Globus pallidus (tissue), 1 donor: ENCODE measurements at places on chromosomes 3 and 15.

- peak; percentile 27 for DNase-seq
Measured at GRCh38 chr3:79521221-79521848, 246.5 kb downstream of the ROBO1 start.

GRCh38 chr15:91468871-91469580, 369.0 kb downstream of the SV2B start:
- no peak for DNase-seq

DNA sequence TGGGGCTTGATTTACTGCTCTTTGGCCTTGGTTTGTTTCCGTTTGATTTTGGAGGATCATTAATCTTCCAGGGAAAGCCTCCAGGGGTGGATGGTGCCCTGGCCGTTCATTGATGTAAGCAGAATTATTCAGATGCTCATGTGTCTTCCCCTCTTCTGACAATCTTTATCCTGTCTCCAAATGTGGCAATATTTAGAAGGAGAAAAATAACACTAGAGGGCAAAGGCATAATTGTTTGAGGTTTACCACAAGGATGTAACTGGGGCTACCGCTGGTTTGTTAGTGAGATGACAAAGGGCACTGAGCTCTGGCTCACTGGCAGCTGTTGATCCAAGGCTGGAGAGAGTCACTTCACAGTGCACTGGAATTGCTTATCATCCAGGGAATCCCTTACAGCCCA, 18.2 kb upstream of the PLCL2 start:
- DNase-seq = no peak

GRCh38 chr3:32880225-32880624, 62.4 kb downstream of the TRIM71 start:
- DNase-seq = no peak

- no peak for DNase-seq
Measured at GRCh38 chr3:18669374-18669773, 244.2 kb upstream of the SATB1 start.

DNA sequence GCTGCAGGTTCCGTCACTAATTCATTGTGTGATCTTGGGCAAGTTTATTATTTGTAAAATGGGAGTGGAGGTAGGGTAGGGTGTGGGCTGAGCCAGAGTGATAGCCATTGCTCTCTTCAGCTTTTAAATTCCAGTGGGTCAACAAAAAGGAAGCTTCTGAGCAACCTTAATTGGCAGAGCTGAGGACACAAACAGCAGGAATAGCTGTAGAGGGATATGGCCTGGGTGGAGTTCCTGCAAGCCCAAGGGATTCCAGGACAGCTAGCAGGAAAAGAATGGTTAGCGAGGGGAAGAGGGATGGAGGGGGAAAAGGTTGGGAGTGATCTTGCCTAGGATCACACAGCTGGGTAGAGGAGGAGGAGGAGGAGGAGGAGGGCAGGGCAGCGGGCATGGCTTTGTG, 11.4 kb downstream of the CCK start:
- DNase-seq = no peak

GRCh38 chr15:67219288-67219687, 35.2 kb downstream of the AAGAB start:
- no peak for DNase-seq

- DNase-seq = no peak
Measured at GRCh38 chr15:73985101-73985873, 6.8 kb downstream of the STOML1 start.

GRCh38 chr3:132318451-132318850, 1.2 kb downstream of the ACP3 start:
- no peak for DNase-seq

GRCh38 chr3:157285141-157285540, 125.2 kb upstream of the CCNL1 start:
- DNase-seq = no peak

GRCh38 chr15:39820050-39820602, 37.5 kb upstream of the FSIP1 start:
- DNase-seq = no peak

DNA sequence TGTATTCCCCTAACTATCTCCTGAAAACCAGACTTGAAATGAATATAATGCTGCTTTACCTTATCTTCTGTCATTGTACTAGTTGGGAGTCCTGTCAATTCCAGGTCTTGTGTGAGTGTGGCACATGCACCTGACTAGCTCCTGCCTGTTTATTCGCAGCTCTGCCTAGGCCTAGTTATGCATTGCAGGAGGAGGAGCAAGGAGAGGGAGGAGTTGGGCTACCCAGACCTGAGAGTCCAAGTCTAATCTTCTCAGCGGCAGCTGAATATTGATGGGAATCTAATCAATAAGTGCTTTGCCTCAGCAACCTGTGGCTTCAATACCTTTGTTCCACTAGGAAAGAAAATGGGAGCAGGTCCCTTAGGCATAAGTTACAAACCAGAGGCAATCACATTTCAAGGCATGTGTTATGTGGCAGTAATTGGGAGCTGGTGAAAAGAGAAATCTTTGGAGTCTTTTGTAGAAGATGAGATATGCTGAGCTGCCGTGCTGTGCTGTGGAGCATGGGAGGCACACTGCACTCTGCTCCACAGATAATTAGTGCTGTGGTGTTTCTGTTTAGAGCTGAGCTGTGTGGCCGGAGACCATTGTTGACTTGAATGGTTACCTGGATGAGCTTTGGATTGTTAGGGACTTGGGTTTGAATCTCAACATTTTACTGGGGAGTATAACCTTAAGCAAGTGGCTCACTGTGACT, at the start of gene SLC2A2:
SLC2A2 (minus strand) TSS at position 124 of the 697 bp plus-strand sequence; CDS start at position 74, 50 bp downstream.
- no peak for DNase-seq

DNA sequence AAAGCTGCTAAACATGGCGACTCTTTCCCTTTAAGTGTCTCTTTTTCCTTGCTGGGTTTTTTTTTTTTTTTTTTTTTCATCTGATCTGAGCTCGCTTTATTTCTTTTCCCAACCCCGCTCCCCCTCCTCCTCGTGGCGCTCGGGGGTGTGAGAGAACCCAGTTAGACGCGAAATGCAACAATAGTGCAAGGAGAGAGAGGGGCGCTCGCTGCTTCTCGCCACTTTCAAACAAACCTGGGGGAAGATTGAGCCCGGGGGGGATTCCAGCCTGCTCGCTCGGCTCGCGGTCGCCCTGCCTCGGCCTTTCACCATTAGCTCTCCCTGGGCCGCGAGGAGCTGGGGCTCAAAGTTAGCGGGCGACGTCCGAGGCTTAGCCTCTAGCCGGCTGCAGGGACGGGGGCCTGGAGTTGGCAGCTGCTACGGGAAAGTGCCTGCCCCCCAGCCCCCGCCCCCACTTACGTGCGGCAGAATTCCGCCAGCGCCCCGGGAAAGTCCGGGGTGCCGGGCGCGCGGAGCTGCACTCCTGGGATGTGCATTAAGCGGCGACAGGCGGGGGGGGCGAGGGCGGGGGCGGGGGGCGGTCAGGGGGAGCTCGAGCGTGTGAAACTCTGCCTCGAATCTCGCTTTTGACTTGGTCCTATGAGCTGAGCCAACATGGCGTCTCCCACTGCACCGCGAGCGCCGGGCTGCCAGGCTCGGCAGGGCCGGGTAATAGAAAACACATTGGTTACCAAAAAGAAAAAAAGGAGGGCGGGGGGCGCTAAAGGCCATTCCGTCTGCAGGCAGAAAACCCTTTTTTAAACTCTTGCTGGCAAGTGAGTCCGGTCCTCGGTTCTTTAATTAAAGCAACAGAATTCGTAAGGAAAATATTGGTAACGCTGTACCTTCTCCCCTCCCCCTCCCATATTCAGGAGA, 10.4 kb downstream of the NR2F2 start:
- DNase-seq = peak; percentile 55

- no peak for DNase-seq
Measured at GRCh38 chr3:171195686-171196085, 169.2 kb upstream of the SLC2A2 start.
